Epithelial cell of proximal tubule (primary cell): ENCODE measurements at places on chromosomes 12 and 14.

DNA sequence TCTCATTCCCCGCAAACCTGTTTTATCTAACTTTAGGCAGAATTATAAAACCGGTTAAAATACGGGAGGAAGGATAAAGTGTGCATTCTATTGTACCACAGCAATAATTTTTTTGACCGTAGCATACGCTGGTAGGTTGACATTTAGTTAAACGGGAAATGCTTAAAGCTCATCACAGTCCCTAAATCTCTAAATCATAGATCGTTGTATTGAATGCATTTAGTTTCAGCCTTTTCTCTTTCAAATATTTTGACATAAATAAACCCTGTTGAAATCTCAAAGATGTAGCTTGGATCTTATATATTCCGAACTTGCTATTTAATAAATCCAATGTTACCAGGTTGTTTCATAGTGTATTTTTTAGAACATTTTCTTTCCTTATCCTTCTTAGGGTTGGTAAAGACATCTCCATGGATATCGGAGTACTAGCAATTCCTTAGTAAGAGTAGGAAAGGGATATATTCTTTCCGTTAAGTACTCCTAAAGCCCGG, 798 bp downstream of the CLEC2B start:
- DNase-seq = no peak

- DNase-seq = peak; percentile 98
Measured at GRCh38 chr14:34650786-34651584, 21.0 kb upstream of the SNX6 start.

DNA sequence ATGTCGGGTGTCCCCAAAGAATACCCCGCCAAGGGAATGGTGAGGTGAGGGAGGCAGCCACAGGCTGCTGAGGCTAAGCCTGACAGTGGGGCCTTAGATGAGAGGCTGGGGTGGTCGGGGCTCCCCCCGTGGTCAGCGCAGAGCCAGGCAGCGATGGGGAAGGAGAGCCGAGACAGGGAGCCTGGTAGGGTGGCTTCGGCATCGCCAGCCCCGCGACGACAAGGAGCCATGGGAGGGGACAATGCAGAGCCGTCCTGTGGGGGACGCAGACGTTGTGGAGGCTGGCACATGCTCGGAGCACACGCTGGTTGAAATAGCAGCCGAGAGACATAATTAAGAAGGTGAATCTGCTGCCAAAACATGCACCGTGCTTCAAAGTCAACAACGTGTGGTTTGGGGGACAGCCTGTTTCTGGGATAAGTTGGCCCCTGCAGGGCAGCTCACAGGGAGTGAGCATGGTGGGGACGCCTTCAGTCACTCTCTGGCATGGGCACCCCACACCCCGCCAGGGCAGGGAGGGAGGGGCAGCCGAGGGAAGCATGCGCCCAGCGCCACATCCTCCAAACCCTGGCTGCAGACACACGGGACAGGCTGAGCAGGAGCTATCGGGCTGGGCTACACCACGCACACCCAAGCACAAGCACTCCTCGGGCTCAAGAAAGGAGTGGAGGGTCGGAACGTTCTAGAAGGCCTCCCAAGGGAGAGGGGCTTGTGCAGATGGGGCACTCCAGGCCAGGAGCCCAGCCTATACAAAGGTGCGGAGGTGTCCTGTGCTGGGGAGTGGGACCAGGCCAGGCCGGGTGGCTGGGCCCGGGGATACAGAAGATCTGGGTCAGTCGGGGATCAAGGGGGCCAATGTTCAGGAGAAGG, 66.6 kb upstream of the C14orf180 start:
- no peak for DNase-seq

DNA sequence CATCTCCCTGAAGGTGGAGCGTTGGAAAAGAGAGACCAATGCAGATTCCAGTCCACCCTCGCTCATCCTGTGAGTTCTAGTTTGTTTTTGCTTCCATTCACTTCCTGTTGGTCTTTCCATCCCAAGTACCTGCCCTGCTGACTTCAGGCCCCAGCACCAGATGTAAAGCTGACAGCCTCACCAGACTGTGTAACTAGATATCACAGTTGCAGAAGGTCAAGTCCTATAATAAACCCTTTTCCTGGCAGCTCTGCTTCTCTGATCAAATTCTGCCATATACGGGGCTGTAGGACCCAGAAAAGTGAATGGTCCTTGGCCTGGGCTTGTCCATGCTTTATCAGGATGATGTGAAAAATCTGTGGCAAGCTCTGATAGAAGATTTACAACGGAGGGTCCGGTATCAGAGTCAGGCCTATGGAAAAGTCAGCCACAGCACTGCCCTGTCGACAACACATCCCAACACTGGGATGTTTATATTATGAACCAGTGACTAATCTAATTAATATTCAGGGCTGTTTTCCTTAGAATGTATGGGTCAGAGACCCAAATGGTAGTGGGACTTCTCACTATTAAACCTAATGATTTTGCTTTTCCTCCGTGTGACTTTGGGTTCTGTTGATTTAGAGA, 42.1 kb downstream of the CCDC175 start:
- no peak for DNase-seq

GRCh38 chr12:2009623-2010022, 5.4 kb upstream of the DCP1B start:
- DNase-seq = no peak

DNA sequence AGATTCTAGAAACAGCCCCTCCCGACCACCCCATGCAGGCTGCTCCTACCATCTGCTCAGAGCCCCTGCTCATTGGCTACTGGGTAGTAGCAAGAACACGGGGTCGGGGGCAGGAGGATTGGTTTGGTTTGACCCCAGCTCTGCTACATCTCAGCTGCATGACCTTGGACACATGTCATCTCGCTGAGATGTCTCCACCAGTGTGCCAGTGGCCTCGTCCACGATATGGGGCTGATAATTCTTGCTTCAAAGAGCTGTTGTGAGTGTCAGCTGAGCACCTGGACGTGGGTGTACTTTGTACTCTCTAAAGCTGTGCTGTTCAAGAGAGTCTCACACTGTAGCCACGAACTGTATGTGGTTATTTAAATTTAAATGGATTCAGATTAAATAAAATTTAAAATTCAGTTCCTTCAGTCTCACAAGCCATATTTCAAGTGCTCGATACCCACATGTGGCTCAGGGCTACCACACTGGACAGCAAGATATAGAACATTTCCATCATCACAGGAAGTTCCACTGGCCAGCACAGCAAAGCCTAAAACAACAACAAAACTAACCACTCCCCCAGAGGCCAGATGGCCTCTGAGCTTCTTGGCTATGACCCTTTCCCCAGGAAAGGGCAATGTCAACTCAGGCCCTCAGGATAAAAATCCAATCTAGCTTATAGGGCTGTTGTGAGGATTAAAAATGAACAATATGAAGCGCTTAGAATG, 18.6 kb downstream of the LTBP2 start:
- DNase-seq = no peak

DNA sequence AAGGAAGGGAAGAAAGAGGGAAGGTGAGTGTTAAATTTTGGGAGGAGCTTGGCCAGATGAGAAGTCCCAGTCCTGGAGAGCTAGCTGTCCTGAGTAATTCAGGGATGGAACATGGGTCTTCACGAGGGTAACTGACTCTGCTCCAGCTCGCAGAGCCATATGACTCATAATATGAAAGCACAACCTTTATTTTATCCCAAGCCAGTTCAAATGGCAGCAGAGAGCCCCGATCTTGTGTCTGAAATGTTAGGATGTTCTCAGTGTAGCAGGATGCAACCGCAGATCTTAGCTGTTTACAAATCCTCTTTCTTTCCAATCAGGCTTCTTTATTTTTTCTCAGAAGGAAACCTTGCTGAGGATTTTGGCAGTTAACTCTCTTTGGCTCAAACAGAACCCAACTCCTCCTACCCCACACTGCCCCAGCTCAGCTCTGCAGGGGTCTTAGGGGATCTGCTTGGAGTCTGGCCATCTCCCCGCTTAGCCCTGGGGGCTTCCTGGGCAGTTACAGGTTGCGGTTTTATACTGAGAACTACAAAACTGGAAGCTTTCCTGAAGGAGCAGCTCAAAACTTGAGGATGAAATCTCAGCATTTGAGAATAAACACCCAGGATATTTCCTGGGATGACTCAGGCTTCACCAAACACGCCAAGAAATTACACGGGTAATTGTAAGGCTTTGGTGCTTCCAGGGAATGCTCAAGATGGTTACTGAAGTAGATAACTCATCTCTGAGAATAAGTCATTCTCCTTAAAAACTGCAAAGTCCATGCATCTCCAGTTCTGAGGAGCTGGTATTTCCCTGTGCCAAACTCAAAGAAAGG, 92.5 kb downstream of the VCPKMT start:
- DNase-seq = no peak

DNA sequence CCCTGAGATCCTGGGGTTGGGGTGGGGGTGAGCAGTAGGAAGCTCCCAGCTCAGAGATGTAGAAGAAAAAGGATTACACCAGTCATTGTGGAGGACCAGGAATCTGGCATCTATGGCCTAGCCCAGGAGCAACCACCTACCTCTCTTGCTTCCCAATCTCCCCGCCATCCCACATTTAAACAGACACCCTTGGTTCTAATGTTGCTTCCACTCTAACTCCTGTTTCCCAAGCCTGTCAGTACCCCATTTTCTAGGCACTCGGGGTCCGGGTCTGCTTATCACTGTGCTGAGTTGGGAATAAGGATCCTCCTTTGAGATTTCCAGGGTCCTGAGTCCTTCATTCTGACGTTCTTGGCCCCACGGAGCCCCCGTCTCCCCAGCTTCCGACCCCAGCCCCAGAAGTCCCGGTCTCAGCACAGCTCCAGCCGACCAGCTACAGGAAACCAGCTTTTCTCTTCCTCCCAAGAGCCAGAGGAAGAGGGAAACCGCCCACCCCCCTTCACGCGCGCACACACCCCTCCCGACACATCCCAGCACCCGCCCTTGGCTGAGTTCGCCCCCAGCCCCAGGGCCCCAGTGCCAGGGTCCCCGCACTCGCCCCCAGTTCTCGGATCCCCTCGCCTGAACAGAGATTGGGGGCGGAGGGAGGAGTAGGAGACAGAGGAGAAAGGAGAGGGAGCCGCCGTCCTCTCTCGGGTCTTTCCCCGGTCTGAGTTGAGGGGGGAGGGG, 1.2 kb downstream of the ITGA5 start:
- DNase-seq = no peak

GRCh38 chr14:51285120-51285519, 45.1 kb downstream of the TMX1 start:
- DNase-seq = no peak

DNA sequence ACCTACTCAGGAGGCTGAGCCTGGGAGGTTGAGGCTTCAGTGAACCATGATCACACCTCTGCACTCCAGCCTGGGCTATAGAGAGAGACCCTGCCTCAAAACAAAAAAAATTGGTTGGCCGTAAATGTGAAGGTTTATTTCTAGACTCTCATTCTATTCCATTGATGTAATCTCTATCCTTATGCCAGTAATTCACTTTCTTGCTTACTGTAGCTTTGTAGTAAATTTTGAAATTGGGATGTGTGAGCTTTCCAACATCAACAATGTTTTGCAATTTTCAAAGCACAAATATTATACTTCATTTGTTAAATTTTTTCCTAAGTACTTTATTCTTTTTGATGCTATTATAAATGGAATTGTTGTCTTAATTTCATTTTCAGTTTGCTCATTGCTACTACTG, 24.6 kb downstream of the LIN52 start:
- no peak for DNase-seq

GRCh38 chr12:122842505-122843405, 7.5 kb downstream of the HIP1R start:
- no peak for DNase-seq

- DNase-seq = peak; percentile 3
Measured at GRCh38 chr12:100955139-100955538, 160.6 kb downstream of the ANO4 start.

DNA sequence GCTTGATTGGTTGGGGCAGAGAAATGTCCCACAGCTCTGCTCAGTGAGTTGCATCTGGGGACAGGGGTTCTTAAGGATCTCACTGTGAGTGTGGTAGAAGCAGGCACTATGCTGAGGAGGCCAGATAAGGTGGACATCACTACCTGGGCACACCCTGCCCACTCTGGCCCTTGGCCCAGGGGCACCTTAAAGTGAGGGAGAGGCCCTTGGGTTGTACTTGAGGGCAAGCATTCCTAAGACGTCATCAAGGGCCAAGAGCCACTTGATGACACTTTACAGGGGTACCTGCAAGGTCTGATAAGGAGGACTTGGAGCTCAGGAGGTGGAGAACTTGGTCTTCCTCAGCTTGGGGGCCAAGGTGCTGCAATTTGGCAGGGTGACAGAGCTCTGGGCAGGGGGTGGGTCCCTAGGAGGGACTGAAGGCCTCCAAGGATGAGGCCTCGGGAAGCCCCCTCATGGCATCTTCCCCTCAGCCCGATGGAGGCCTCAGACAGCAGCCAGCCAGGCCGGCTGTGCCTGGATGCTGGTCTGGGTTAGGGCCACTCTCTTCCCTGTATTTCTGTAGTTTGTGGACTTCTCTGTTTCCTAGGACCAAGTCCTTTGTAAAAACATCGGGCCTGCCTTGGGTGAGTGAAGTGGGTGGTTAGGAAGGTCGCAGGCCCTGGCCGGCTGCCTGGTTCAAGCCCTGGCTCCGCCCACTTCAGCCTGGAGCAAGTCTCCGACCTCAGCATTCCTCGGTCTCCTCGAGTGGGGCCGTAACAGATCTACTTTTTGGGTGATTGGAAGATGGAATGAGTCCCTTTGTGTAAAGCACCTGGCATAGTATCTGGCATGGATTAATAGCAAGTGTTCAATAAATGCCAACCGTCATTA, 24.8 kb downstream of the GPR68 start:
- DNase-seq = no peak

DNA sequence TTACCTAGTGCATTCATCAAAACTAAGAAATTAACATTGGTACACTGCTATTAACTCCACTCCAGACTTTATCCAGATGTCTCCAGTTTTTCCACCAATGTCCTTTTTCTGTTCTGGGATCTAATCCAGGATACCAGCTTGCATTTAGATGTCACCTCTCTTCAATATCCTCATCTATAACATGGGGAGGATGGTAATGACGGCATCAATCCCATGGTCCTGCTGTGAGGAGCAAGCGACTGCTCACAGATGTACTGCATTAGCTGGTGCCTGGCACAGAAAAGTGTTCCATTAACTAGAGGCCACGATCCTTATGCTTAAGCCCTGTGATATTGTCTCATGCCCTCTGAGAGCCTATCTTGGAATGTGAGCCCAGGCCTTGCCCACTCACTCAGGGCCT, 53.8 kb downstream of the CALM1 start:
- DNase-seq = no peak

- DNase-seq = no peak
Measured at GRCh38 chr14:77986773-77987172, 183.4 kb upstream of the NRXN3 start.

DNA sequence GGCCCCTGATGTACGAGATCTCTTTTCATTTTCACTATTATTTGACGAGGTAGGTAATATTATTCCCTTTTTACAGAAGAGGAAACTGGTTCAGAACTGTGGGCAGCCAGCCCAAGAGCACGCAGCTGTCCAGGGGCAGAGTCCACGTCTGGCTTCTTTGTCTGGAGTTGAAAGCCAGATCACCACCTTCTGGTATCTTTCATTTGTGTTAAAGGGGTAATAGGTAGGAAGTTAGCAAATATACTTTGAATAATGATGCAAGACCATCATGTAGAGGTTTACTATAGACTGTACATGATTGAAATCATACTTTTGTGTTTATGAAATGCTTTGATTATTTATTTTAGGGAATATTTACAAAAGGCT, 144.1 kb upstream of the AMIGO2 start:
- no peak for DNase-seq

GRCh38 chr14:20611277-20611676, 20.1 kb upstream of the RNASE12 start:
- no peak for DNase-seq

GRCh38 chr12:79764641-79765040, 73.9 kb upstream of the PAWR start:
- DNase-seq = no peak

GRCh38 chr12:88544991-88545980, 35.0 kb downstream of the KITLG start:
- DNase-seq = no peak

- no peak for DNase-seq
Measured at GRCh38 chr14:100436745-100437406, 113.7 kb downstream of the SLC25A47 start.
